ENCODE measurements at places on chromosomes 16 and 17. TPM values are rescaled to one million over a fixed set of nuclear protein-coding genes. Genes with fewer than 3 reads are reported as not detected.

- DNase-seq: no peak
These were observed 56.3 kb upstream of the IL34 start for GRCh38 chr16:70589998-70590471.

DNA sequence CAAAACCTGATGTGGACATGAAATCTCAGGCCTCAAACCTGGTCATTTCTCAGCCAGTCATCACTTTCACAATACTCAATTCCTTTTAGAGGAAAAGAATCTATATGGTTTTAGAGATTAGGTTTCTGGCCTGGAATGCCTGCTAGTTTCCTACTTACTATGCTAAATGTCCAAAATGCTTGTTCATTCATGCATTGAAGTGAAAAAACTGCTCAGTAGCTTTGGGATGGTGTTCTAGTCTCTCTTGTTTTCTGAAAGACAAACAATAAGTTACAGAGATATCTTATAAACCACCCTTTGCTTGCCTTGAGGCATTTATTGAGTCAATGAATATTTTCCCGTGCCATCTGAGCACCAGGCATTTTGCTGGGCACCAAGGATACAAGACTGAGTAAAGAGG, 1146.5 kb upstream of the GOT2 start:
- no peak for DNase-seq

- no peak for DNase-seq
These were observed 106.6 kb upstream of the IRX6 start for GRCh38 chr16:55217392-55217791.

Gene GSDMA
- total RNA-seq: 4.5 TPM

Gene KRTAP4-3
- total RNA-seq: not detected

GRCh38 chr16:25481636-25482035, 210.1 kb upstream of the HS3ST4 start:
- DNase-seq: no peak

DNA sequence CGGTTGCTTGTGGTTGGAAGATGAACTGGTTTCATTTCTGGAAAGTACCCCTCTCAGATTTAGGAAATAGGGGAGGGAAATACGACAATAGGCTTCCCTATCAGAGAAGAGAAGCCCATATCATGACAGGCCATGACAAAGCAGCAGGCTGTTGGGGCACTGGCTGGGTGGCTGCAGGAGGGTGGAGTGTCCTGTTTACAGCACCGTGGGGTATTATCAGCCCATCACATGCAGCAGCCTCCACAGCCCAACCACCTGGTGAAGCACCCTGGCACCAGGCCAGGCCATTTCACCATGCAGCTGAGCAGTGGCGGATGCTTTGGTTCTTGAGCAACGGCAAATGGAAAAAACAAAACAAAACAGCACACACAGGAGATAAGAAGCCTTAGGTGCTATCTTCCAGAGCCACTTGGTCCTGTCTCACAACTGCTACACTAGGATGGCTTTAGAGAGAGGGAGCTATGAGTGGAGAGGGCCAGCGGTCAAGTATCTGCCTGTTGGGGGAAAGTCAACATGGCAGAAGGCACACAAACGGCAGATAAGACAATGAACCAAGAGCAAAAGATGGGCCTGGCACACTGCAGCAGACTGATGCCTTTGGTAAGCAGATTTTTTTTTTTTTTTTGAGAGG, 24.2 kb downstream of the FAM117A start:
- peak; percentile 92 for DNase-seq

DNA sequence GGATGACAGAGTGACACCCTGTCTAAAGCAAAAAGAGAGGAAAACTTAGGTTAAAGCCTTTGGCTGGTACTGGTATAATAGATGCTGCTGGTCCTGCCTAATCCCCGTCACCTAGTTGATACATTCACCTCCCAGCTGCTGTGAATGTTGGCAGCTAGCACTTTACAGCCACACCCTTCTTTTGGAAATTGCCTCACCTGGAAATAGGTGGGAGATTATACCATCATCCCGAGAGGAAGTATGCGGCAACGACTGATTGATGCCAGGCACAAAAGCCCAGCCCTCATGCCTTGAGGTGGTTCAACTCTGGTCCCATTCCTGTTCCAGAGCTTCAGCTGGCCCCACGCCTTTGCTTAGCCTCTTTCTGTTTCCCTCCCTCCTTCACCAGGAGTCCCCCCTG, 53.2 kb upstream of the SIAH1 start:
- no peak for DNase-seq

GRCh38 chr16:2451851-2452320, 8.0 kb upstream of the TEDC2 start:
- DNase-seq: no peak

Gene FAM171A2
- total RNA-seq: 0.45 TPM

DNA sequence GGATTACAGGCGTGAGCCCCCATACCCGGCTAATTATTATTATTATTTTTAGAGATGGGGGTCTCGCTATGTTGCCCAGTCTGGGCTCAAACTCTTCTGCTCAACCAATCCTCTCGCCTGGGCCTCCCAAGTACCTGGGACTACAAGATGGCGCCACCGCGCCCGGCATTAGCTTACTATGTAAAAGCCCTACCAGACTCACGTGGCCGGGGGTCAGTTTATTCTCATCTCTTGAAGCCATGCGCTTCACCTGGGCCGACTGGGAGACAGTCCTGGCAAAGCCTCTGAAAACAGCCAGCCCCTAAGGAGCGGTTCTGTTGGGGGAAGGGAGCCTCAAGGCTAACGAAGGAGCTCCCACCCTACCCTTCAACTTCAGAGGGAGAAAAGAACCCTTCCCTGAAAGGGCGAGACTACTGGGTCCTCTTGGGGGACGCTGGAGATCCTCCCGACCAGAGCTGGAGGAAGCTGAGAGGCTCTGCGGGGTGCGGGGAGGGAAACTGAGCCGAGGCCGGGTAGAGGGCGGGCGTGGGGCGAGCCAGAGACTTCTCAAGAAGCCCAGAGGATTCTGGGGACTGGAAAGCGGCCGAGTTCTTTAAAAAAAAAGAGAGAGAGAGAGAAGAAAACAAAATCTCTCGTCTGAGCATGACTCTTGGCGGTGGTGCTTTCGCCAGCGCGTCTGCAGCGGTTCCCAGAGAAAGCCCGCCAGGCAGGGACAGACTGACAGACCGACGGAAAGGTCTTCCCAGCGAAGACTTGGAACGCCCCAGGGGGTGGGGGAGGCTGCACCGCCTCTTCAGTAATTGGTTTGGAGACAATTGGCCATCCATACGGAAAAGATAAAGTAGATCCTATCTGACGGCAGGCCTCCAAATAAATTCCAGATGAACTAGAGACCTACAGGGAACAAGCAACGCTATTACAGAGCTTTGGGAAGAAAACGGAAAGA, 5.6 kb upstream of the TUBG2 start:
- no peak for DNase-seq

GRCh38 chr17:7835814-7836595, 2.0 kb downstream of the KDM6B start:
- DNase-seq: no peak

Gene PSMB10
- total RNA-seq: 257 TPM

- peak; percentile 47 for DNase-seq
These were observed 154.7 kb downstream of the C16orf78 start for GRCh38 chr16:49528060-49528865.

Gene HSD17B1
- total RNA-seq: 0.60 TPM

Gene C16orf54
- 68.0 TPM for total RNA-seq

Gene SLC5A11
- not detected for total RNA-seq

Gene SYNGR3
- total RNA-seq: 3.4 TPM

DNA sequence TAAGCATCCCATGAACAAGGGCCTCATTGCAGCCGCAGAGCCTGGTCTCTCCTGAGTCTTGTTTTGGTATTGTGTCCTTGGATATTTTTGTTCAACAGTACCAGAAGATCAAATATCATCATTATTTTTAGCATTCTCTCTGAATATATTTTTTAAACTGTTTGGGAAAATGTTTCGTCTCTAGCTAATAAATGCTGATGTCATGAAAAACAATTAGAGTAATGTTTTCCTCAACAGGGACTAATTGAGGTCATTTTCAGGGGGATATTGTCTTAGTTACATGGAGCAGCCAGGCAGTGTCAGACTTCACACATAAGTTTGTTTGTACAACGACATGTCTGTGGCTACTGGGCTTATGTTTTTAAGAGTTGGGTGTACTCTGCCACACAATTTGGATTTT, 805.3 kb upstream of the SOX9 start:
- DNase-seq: no peak
